ENCODE measurements at places on chromosomes 16 and 17.

- no peak for DNase-seq
Measured at GRCh38 chr17:50649042-50649908, 14.6 kb downstream of the ABCC3 start.

GRCh38 chr16:84548971-84549844, 44.7 kb upstream of the MEAK7 start:
- no peak for DNase-seq

DNA sequence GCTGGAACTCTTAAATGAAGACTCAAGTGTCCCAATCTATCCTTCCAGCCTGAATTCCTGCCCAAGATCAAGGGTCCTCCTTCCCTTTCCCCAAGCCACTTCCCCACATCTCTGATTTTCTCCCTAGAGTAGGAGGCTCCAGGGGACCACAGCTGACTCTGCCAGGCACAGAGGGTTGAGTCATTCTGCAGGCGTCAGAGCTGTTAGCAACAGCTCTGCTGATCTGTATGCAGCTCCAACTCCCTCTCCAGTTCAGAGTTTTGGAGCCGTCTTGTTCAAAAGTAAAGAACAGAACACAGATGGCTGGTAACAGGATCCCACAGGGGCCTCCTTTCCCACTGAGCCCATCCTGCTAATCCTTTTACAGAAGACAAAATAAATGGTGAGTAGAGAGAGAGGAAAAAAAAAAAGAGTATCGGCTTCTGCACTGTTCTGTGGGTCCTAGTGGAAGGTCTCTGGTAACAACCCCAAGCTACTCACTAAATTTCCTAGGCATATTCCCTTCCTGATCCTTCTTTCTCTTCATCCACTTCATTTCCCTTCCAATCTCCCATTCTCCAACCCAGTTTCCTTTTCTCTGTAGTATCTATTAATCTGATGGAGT, 13.4 kb upstream of the TAOK1 start:
- DNase-seq = no peak

- no peak for DNase-seq
Measured at GRCh38 chr17:74863420-74864296, 4.0 kb upstream of the GRIN2C start.

- no peak for DNase-seq
Measured at GRCh38 chr16:83774066-83774465, 33.7 kb upstream of the HSBP1 start.
